SHP77 (cell line): ENCODE measurements at places on chromosomes 5 and 9.

DNA sequence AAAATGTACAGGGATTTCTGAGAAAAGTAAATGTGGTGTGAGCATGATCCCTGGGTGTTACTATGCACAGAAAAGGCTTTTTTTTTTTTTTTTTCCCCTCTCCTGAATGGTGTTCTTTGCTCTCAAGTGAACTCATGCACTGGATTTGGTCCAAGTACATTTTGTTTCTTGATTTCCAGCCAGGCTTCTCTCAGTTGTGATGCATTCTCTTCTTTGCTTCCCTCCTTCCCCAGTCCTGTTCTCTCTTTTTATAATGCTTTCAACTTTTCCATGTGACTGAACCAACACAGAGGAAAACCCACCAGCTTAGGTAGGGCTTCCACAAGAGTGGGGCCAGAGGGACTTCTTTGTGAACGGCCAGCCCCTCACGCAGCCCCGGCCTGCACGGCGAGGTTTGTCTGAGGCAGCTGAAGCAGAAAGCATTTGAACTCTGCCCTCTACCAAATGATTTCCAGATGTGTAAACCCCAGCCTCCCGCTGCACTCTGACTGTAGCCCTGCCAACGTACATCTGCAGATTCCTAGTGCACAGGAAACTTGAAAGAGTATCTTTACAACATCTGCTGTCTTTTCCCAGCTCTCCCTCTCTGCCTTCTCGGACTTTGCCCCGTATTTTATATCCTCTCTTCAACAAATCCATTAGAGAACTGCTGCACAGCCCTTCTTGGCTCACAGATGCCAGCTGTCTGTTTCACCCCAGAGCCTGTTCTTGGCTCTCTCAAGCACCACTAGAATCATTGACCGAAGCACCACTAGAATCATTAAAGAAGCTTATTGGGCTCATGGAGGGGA lies 71.8 kb upstream of the CD180 start:
- DNase-seq = no peak

DNA sequence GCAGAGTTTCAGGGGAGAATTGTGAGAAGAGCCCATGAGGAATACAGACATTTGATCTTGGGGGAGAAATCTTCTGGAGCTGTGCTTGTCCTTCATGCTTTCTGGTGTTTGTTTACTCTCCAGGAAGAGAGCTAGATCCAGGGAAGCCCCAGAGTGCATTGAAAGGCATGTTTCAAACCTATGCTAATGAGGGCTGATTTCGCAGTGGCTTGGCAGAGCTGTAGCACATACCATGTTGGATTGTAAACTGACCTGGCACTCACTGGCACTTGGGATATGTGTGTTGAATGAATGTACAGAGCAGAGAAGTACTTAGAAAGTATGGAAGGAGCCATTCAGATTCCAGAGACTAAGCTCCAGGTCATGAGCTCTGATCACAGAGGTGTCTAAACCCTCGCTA lies 30.9 kb downstream of the TNFSF8 start:
- DNase-seq = no peak

DNA sequence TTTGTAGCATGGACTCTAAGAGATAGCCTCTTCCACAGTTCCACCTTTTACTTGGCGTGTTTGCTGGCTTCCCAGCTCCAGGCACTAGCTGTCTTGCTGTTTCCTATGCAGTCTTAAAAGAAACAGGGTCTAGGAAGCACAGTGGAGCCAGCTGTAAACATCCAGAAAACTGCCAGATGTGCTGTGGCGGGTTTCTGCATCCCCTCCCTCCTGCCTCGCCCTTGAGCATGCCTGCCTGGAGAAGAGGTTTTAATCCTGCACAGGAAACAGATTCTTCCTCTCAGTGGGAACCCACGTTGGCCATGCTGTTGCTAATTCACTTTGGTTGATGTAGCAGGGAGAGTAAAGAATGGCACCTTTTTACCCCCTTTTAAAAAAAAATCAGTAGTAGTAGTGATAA lies 121.3 kb downstream of the RPS23 start:
- no peak for DNase-seq

DNA sequence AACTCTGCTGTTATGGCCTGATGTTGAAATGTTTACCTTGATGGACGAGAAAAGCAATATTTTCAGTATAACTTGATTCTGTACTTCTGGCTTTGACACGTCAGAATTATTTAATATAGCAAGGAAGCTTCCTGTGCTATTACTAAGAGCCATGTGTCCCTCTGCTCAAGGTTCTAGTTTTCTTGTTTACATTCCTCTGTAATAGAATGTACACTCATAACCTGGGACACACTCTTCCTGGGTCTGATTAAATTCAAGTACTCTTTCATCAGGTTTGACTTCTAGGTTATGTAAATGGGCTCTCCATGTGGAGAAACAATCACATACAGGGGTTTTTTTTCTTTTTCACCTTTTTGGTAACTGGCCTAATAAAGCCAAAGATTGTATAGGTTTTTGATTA lies 33.1 kb downstream of the GTF3C4 start:
- DNase-seq = no peak

- DNase-seq = no peak
Measured at GRCh38 chr9:97659771-97660170, 26.1 kb downstream of the NCBP1 start.

GRCh38 chr5:56003679-56004078 lies 8.9 kb upstream of the IL6ST start:
- DNase-seq = no peak

- no peak for DNase-seq
Measured at GRCh38 chr5:181245427-181246275, 1.9 kb upstream of the RACK1 start.

- DNase-seq = no peak
Measured at GRCh38 chr9:118674942-118675341, 694.3 kb downstream of the BRINP1 start.

- no peak for DNase-seq
Measured at GRCh38 chr5:147880487-147880886, 2.0 kb downstream of the SCGB3A2 start.
